ENCODE measurements at places on chromosomes 1 and 21. TPM values are rescaled to one million over a fixed set of nuclear protein-coding genes. Genes with fewer than 3 reads are reported as not detected.

The CREG1 gene
- 11.2 TPM for total RNA-seq

The LCE1E gene
- total RNA-seq, result not detected

The IL12RB2 gene
- total RNA-seq, result 14.5 TPM

The LCE2C gene
- not detected for total RNA-seq

GRCh38 chr1:18800258-18800657 is 59.2 kb downstream of the TAS1R2 start:
- peaks cover 4% of the 10 kb centered on the region for H3K27me3 ChIP-seq
- H3K4me3 ChIP-seq, result no peak overlapping the region
- no peaks in the 10 kb centered on the region for H3K4me1 ChIP-seq
- H3K27ac ChIP-seq, result no peak overlapping the region

DNA sequence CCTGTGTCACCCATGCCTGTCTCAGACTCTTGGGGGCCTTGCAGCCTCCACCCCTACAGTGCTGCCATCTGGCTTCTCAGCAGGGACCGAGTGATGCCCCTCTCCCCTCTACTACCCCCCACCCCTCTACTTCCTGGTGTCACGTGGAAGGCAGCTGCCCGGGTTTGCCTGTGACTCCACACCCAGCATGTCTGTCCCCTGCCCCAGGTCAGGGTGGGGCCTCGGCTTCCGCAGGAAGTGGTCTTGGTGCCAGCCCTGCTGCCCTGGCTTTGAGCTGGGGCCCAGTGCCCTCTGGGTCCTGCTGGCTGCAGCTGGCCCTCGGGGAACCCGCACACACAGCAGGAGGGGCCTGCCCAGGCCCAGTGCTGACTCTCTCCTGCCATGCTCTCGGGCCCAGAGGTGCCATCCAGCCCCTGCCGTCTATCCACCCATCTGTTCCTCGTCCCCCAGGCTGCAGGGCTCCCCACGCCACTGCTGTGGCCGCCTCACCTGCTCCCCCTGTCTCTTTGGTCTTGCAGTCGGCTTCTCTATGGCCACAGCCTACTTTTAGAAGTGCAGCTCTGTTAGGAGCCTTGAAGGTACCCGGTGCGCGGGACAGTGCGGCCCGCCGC is 24.0 kb downstream of the PLCH2 start:
- no peaks in the 10 kb centered on the region for H3K27me3 ChIP-seq
- H3K4me1 ChIP-seq, result peaks cover 12% of the 10 kb centered on the region
- peak overlapping the region; percentile 37 for H3K4me3 ChIP-seq
- H3K36me3 ChIP-seq, result no peaks in the 10 kb centered on the region
- peak overlapping the region; percentile 76 for H3K27ac ChIP-seq
- no peak for DNase-seq

GRCh38 chr1:87472716-87473115 is 144.0 kb downstream of the LMO4 start:
- H3K36me3 ChIP-seq, result no peaks in the 10 kb centered on the region
- H3K27me3 ChIP-seq, result no peaks in the 10 kb centered on the region
- no peak overlapping the region for H3K27ac ChIP-seq
- no peak for DNase-seq
- H3K4me1 ChIP-seq, result no peaks in the 10 kb centered on the region
- no peak overlapping the region for H3K4me3 ChIP-seq

All from activated naive CD8-positive, alpha-beta T cell treated with anti-CD3 and anti-CD28 coated beads, Interleukin-2, amount 10 ng/mL, durations not matched to agents 7 days and 5 days (primary cell).